Hematopoietic multipotent progenitor cell treated with erythropoietin and hydrocortisone succinate and interleukin-3 and kit ligand, for 4 days (in vitro differentiated cells): ENCODE measurements at places on chromosomes 7 and 10.

- DNase-seq = no peak
Observed at GRCh38 chr10:69464401-69464800, 13.1 kb downstream of the TSPAN15 start.

- DNase-seq = no peak
Observed at GRCh38 chr7:72017756-72018155, 394.4 kb downstream of the CALN1 start.

DNA sequence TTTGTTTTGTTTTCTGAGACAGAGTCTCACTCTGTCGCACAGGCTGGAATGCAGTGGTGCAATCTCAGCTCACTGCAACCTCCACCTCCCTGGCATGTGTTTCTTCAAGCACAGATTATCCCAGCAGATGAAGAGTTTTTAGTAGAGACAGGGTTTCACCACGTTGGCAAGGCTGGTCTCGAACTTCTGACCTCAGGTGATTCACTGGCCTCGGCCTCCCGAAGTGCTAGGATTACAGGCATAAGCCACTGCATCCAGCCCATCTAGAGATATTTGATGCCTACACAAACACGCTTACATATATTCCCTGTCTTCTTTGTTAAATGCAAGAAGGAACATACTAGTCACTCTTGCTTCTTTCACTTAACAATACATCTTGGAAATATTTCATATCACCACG is 5.9 kb upstream of the PTF1A start:
- no peak for DNase-seq

DNA sequence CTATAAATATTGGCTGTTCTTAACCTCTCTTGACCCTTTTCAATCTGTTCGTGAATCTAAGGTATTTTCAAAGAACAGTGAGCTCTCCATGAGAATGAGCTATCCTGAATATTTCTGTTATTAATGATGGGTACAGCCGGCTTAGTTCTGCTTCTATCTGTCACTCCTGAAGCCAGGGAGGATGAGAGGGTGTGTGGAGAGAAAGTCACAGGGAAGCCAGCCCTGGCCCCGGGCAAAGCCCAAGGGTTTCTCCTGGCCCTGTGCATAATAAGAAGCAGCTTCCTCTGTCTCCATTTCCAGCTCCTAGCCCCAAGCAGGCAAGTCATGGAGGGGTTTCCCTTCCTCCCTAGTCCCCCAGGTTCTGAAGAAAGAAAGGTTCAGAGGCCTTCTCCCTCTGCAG is 151.1 kb downstream of the KCNMA1 start:
- DNase-seq = no peak

GRCh38 chr10:89352802-89353201 is 25.0 kb downstream of the IFIT3 start:
- peak; percentile 82 for DNase-seq
